ENCODE measurements at places on chromosomes 12 and 14. TPM values are rescaled to one million over a fixed set of nuclear protein-coding genes. Genes with fewer than 3 reads are reported as not detected.
A peak's percentile ranks its signal among the peaks of the same experiment; 100 is the strongest.

The SMOC1 gene
- not detected for total RNA-seq

GRCh38 chr12:77003914-77004313 is 61.5 kb downstream of the E2F7 start:
- no peak for DNase-seq
- peaks cover 8% of the 10 kb centered on the region for H3K27me3 ChIP-seq
- H3K36me3 ChIP-seq = no peaks in the 10 kb centered on the region
- H3K27ac ChIP-seq = no peak overlapping the region
- no peaks in the 10 kb centered on the region for H3K4me1 ChIP-seq
- no peak overlapping the region for H3K4me3 ChIP-seq

DNA sequence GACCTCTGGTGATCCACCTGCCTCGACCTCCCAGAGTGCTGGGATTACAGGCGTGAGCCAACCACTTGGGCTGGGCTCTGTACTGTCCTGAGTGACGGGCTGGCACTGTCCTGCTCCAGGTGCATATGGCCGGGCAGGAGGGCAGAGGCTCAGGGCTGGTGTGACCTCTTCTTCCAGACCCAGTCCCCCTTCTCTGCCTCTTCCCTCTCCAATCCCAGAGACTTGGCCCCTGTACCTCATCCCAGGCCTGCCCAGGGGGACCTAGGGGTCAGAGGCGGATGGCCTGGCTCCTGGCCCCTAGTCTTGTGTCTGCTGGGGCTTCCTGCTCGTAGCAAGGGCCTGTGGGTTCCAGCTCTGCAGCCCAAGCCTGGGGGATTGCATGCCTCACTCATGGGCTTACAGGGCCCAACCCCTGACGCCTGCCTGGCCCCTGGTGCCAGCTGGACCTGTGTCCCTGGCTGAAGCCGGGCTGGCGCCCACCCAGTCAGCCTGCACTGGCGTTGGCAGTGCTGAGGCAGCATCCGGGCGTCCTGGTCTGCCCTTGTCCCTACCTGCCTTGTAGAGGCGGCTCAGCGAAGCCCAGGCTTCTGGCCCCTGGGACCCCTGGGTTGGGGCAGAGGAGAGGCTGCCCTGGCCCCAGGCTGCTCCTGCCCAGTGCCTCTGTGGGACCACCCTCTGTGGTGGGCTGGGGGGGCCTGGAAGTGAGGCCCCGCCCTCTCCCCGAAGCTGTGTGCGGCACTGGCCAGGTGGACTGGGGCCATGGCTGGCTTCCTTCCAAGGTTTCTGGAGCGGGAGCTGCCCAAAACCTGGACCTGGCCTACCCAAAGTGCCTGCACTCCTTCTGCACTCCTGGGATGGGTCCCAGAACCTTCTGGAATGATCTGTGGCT is 4.3 kb downstream of the TEDC1 start:
- peaks cover 13% of the 10 kb centered on the region for H3K4me1 ChIP-seq
- H3K36me3 ChIP-seq = peaks cover 3% of the 10 kb centered on the region
- peak; percentile 32 for DNase-seq
- no peak overlapping the region for H3K27ac ChIP-seq
- H3K4me3 ChIP-seq = no peak overlapping the region

DNA sequence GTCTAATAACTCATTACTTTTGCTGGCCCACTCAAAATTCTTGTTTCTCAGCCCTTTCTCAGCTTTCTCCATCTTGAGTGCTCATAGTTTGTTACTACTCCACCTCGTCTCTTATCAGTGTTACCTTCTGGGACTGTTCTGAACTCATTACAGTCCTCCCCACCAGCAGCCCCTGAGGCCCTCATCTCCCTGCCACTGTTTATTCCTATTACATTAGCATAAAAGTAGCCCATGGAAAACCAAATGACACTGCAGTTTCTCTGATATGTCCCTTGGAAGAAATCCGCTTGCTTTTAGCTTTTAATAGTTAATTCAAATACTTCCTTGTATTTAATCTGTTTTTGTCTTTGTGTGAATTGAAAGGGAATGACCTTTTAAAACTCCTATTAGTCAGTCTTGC is 7.6 kb downstream of the AKAP6 start:
- H3K27me3 ChIP-seq = no peaks in the 10 kb centered on the region
- DNase-seq = no peak
- H3K4me1 ChIP-seq = no peaks in the 10 kb centered on the region
- no peak overlapping the region for H3K27ac ChIP-seq

GRCh38 chr12:124478985-124479645 is 88.3 kb downstream of the NCOR2 start:
- H3K4me1 ChIP-seq = peaks cover 25% of the 10 kb centered on the region
- DNase-seq = no peak
- no peak overlapping the region for H3K4me3 ChIP-seq
- H3K27ac ChIP-seq = no peak overlapping the region
- no peaks in the 10 kb centered on the region for H3K27me3 ChIP-seq
- H3K36me3 ChIP-seq = no peaks in the 10 kb centered on the region

GRCh38 chr14:103805708-103806107 is 41.7 kb downstream of the PPP1R13B start:
- H3K27ac ChIP-seq = no peak overlapping the region
- no peak overlapping the region for H3K4me3 ChIP-seq
- H3K27me3 ChIP-seq = no peaks in the 10 kb centered on the region
- no peaks in the 10 kb centered on the region for H3K36me3 ChIP-seq

GRCh38 chr14:74133833-74134481 is 49.2 kb downstream of the LIN52 start:
- no peaks in the 10 kb centered on the region for H3K27me3 ChIP-seq
- H3K4me3 ChIP-seq = no peak overlapping the region
- no peaks in the 10 kb centered on the region for H3K36me3 ChIP-seq
- H3K27ac ChIP-seq = no peak overlapping the region

GRCh38 chr12:26609986-26610385 is 223.0 kb downstream of the ITPR2 start:
- H3K4me1 ChIP-seq = no peaks in the 10 kb centered on the region
- no peaks in the 10 kb centered on the region for H3K27me3 ChIP-seq
- DNase-seq = no peak
- no peak overlapping the region for H3K4me3 ChIP-seq

The ZFHX2 gene
- 2.5 TPM for total RNA-seq

- H3K4me3 ChIP-seq = no peak overlapping the region
- H3K4me1 ChIP-seq = no peaks in the 10 kb centered on the region
- no peaks in the 10 kb centered on the region for H3K36me3 ChIP-seq
- H3K27me3 ChIP-seq = no peaks in the 10 kb centered on the region
- H3K27ac ChIP-seq = no peak overlapping the region
These were observed 813.0 kb downstream of the NRXN3 start for GRCh38 chr14:78983126-78983525.

GRCh38 chr12:53073881-53074280 is 5.3 kb downstream of the SPRYD3 start:
- H3K27me3 ChIP-seq = no peaks in the 10 kb centered on the region
- H3K36me3 ChIP-seq = peaks cover 68% of the 10 kb centered on the region
- no peak for DNase-seq
- H3K4me1 ChIP-seq = peaks cover 33% of the 10 kb centered on the region
- H3K4me3 ChIP-seq = no peak overlapping the region
- H3K27ac ChIP-seq = no peak overlapping the region

GRCh38 chr12:109487181-109488050 is 10.0 kb downstream of the UBE3B start:
- no peak overlapping the region for H3K4me3 ChIP-seq
- no peaks in the 10 kb centered on the region for H3K4me1 ChIP-seq
- H3K27ac ChIP-seq = no peak overlapping the region
- H3K27me3 ChIP-seq = no peaks in the 10 kb centered on the region

The C14orf39 gene
- total RNA-seq = not detected

The NINJ2 gene
- 2.9 TPM for total RNA-seq

GRCh38 chr14:53237488-53237887 is 84.4 kb upstream of the DDHD1 start:
- H3K27me3 ChIP-seq = no peaks in the 10 kb centered on the region
- no peaks in the 10 kb centered on the region for H3K4me1 ChIP-seq

DNA sequence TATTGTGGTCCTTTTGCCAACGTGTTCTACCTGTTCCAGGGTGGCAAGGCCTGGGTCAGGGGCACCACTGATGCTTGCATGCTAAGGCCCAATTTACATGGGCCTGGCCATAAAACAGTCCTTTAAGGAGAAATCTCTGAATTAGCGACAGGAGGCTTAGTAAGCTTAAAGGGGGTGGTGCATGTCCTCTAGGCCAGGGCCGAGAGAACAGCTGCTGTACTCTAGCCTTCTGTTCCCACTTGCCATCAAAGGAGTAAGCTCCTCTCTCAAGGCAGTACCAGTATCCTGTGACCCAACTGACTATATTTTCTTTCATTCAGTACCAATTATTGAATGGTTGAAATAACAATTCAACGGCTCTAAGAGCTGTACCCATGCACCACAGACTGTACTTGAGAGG is 67.7 kb upstream of the ZDHHC17 start:
- DNase-seq = no peak
- H3K36me3 ChIP-seq = no peaks in the 10 kb centered on the region
- H3K4me1 ChIP-seq = no peaks in the 10 kb centered on the region
- no peak overlapping the region for H3K4me3 ChIP-seq
- no peak overlapping the region for H3K27ac ChIP-seq

The YLPM1 gene
- total RNA-seq = 116 TPM

DNA sequence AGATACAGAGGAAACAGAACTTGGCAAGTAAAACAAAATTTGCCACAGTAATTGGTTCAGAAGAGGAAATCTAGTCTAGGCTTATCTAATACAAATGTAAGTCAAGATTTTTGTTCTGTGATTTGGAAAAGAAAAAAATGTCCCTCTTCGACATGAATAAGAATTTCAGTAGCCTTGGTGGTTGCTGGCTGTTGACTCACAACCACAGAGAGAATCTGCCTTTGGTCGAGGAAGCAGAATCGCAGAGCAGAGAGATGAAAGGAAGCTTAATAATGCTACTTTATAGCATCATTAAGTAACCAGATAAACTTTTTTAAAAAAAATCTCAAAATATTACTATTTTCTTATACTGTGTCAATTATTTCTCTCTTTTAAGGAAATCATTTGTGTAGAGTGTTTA is 1096.6 kb downstream of the FLRT2 start:
- DNase-seq = no peak
- H3K27ac ChIP-seq = no peak overlapping the region
- no peaks in the 10 kb centered on the region for H3K27me3 ChIP-seq
- no peaks in the 10 kb centered on the region for H3K36me3 ChIP-seq
- no peak overlapping the region for H3K4me3 ChIP-seq

DNA sequence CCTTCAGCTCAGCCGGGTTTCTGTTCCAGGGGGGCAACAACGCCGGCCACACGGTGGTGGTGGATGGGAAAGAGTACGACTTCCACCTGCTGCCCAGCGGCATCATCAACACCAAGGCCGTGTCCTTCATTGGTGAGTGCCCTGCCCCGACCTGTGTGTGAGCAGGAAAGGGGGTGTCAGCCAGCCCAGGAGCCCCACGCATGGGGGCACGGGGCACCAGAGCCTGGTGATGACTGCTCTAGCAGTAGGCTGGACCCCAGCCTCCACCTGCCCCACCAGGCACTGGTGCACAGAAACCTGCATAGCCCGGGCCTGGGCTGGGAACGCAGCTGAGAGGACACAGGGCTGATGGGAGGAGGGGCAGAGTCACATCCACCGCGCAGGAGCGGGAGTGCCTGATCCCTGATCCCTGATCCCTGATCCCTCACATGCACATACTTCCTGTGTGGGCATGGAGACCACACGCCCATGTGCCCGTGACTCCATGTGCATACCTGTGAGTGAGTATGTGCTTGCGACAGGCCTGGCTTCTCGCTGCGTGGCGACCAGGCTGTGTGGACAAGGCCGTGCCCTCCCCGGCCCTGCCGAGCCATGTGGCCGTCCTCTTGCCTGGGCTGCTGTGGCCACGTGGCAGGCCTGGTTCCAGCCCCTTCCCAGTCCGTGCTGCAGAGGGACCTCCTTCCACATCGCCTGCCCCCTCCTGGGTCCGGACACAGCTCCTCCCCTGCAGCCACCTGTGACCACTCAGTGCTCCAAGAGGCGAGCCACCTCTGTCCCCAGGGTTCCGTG is 11.2 kb downstream of the ADSS1 start:
- H3K36me3 ChIP-seq = no peaks in the 10 kb centered on the region
- H3K27ac ChIP-seq = no peak overlapping the region
- no peak overlapping the region for H3K4me3 ChIP-seq
- H3K27me3 ChIP-seq = no peaks in the 10 kb centered on the region
- no peaks in the 10 kb centered on the region for H3K4me1 ChIP-seq
- DNase-seq = no peak

The ORMDL2 gene
- 43.1 TPM for total RNA-seq

DNA sequence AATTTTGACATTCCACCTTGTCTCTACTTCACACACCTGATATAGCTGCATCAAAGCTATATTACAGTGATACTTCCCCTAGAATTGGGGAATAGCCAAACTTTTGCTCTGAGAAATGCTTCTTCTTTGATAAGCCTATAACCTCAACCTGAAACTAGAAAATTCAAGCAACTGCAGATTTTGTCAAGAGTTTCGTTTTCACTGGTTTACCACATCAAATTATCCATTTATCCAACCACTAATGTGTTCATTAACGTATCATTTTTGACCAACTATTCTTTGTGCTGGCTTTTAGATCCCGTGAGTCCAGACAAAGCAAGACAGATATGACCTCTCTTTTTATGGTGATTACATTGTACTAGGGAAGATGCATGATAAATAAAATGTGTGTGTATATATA is 13.5 kb upstream of the TAS2R46 start:
- no peaks in the 10 kb centered on the region for H3K27me3 ChIP-seq
- no peaks in the 10 kb centered on the region for H3K36me3 ChIP-seq
- no peak overlapping the region for H3K27ac ChIP-seq
- H3K4me1 ChIP-seq = no peaks in the 10 kb centered on the region
- no peak for DNase-seq

GRCh38 chr12:4242595-4242994 is 31.0 kb upstream of the CCND2 start:
- no peak for DNase-seq
- no peaks in the 10 kb centered on the region for H3K27me3 ChIP-seq
- H3K27ac ChIP-seq = no peak overlapping the region
- peaks cover 13% of the 10 kb centered on the region for H3K4me1 ChIP-seq
- no peaks in the 10 kb centered on the region for H3K36me3 ChIP-seq

The PSME1 gene
- 237 TPM for total RNA-seq

DNA sequence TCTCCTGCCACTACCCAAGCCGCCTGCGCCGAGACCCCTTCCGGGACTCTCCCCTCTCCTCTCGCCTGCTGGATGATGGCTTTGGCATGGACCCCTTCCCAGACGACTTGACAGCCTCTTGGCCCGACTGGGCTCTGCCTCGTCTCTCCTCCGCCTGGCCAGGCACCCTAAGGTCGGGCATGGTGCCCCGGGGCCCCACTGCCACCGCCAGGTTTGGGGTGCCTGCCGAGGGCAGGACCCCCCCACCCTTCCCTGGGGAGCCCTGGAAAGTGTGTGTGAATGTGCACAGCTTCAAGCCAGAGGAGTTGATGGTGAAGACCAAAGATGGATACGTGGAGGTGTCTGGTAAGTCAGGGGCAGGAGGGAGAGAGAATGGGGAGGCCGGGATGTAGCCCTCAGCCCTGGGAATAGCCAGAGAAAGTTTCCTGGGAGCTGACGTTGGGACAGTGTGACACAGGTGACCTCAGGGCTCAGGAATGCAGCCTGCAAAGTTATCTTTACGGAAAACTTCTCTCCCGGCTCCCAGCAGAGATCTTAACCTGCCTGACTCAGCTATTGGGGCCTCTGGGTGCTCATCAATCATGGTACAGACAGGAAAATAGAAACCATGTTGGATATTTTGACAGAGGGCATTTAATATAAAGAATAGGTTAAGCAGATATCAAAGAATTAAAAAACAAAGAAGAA is 747 bp downstream of the HSPB8 start:
- no peaks in the 10 kb centered on the region for H3K36me3 ChIP-seq
- DNase-seq = no peak
- no peak overlapping the region for H3K4me3 ChIP-seq

GRCh38 chr12:47889040-47889439 is 15.8 kb downstream of the VDR start:
- no peak overlapping the region for H3K27ac ChIP-seq
- no peaks in the 10 kb centered on the region for H3K36me3 ChIP-seq
- no peak overlapping the region for H3K4me3 ChIP-seq
- no peaks in the 10 kb centered on the region for H3K27me3 ChIP-seq

The SLC7A8 gene
- total RNA-seq = 1.1 TPM

The MAGOHB gene
- total RNA-seq = 16.0 TPM

The GALNT6 gene
- total RNA-seq = 8.5 TPM

The PIANP gene
- total RNA-seq = 0.51 TPM

Data from B cell (primary cell).